Central memory CD4-positive, alpha-beta T cell (primary cell): ENCODE measurements at places on chromosomes 5 and 9.

GRCh38 chr5:87231037-87231808 lies 36.5 kb upstream of the RASA1 start:
- peak; percentile 19 for DNase-seq

DNA sequence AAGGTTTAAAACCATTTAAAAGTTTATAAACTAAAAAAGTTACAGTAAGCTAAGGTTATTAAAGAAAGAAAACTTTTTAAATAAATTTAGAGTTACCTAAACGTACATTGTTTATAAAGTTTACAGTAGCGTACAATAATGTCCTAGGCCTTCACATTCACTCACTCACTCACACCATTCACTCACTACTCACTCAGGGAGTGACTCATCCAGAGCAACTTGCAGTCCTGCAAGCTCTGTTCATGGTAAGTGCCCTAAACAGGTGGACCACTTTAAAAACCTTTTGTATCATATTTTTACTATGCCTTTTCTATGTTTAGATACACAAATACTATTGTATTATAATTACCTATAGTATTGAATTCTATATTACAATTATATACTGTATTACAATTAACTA lies 190.8 kb upstream of the RASA1 start:
- no peak for DNase-seq

DNA sequence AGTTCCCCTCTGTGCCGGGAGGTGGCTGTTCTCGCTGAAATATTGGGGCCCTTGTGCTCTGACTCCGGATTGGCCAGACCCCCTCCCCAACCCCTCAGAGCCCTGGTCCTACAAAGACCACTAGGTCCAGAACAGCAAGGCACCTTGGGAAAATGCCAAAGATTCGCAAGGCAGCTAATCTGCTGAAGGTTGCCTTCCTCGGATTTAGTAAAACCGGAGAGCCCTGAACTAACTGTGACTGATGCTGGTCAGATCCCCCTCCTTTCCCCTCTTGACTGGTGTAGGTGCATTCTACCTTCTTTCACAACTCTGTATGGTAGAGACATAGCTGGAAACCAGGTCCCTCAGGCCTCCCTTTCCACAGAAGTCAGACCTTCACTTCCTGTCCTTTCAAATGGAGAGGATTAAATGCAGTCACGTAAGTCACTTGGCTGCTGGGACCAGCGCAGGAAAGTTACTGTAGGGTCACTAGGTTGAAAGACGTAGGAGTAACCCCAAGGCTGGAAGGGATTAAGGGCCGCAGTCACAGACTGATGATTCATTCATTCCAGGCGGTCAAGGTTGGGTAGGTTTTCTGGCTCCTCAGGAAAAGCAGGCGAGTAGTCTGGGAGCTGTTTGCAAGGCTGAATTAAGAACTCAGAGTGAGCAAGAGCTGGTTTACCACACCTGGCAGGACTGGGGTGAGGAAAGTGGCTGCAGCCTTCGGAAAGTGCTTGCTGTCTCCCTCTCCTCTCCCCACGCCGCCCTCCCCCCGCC lies 5.3 kb downstream of the BARX1 start:
- no peak for DNase-seq

GRCh38 chr5:170628691-170629565 lies 125.1 kb downstream of the KCNIP1 start:
- DNase-seq = no peak

GRCh38 chr5:154371687-154372086 lies 74.1 kb upstream of the SAP30L start:
- no peak for DNase-seq

GRCh38 chr5:143101725-143102386 lies 301.6 kb downstream of the NR3C1 start:
- no peak for DNase-seq

GRCh38 chr9:129910628-129911567 lies 75.6 kb downstream of the USP20 start:
- no peak for DNase-seq

- no peak for DNase-seq
Observed at GRCh38 chr5:126591549-126591948, 3.5 kb downstream of the ALDH7A1 start.

GRCh38 chr5:96117771-96118651 lies 156.4 kb upstream of the ELL2 start:
- no peak for DNase-seq

DNA sequence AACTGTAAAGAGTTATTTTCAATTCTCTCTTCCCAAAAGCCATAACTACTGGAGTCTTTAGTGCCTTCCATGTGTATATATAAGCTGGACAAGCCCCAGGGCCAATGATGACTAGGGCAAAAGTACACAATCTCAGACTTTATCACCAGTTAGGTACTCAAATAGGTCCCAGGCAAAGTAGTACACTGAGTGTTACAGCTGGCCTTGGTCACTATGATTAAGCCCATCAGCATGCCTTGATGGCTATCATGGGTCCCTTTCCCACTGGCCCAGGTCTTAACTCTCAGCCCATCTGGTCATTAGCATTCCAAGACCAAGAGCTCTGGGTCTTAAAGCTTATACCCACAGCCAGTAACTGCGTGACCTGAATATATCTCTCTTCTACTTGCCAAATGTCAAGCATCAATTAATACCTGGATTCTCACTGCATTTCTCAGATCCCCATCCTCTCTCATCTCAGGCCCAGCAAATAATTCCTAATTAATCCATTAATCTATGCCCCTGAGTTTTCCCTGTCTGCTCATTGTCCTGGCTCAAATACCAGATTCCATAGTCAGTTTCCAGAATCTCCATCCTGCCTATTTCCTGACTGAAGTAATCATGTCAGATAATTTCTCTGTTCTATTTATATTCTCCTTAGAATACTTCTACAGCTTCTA lies 62.3 kb downstream of the NR6A1 start:
- no peak for DNase-seq

DNA sequence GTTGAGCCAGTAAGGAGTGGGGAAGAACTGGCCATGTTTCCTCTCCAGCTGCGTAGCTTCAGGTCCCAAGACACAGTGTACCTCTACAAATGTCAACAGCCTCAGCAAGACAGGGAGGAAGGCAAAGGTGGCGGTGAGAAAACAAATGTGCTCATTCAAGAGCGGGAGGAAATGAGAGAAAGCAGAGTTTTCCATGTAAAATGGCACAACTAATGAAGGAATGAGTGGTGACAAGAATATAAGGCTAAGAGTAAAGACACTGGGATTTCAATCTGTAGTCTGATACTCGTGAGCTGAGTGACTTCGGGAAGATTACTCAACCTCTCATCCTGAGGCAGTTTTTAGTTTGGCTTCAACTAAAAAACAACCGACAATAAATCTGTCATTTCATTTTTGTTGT lies 67.6 kb downstream of the DPYSL3 start:
- no peak for DNase-seq

DNA sequence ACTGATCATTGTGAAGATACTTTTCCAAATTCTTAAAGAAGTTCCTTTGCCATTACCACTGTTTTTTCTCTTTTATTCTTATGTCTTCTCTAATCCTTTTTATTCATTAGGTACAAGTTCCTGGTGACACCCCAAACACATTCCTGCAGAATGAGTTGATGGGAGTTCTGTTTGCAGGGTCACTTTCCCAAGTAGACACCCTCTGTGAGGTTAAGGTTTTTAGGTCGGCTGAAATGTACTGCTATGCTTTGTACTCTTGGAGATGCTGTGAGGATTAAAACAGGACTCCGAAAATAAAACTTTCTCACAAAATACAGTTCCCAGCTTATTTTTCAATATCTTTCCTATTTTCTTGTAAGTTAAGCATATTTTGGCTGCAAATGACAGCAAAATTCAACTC lies 143.3 kb upstream of the TLE4 start:
- DNase-seq = no peak

DNA sequence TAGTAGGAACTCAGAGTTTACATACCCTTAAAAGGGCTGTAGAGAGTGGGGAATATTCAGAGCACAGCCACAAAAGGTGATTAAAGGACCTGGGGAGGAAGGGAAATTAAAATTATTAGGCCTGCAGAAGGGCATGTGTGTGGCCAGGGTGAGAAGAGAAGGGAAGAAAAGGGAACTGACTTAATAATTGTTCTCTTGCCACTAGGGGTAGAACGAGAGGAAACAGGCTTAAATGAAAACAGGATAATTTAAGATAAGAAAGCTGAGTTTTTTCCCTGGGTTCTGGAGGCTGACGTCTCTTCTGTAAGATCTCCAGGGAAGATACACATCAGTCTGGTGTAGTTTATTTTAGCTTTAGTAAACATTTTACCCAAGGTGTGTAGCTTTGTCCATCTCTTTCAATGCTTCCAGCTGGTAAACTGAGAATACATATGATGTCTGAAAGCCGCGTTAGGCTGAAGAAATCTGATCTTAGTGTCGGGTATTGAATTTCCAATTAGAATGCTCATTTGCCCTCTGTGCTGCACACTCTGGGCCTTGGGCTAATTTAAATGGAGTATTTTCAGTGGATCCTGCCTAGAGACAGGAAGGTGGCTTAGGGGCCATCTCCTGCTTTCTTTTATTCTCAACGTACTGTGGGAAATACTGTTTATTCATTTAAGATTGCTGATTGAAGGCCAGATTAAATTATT lies 416.8 kb downstream of the TMEM38B start:
- DNase-seq = no peak

GRCh38 chr9:89400403-89401116 lies 82.3 kb downstream of the SECISBP2 start:
- no peak for DNase-seq

DNA sequence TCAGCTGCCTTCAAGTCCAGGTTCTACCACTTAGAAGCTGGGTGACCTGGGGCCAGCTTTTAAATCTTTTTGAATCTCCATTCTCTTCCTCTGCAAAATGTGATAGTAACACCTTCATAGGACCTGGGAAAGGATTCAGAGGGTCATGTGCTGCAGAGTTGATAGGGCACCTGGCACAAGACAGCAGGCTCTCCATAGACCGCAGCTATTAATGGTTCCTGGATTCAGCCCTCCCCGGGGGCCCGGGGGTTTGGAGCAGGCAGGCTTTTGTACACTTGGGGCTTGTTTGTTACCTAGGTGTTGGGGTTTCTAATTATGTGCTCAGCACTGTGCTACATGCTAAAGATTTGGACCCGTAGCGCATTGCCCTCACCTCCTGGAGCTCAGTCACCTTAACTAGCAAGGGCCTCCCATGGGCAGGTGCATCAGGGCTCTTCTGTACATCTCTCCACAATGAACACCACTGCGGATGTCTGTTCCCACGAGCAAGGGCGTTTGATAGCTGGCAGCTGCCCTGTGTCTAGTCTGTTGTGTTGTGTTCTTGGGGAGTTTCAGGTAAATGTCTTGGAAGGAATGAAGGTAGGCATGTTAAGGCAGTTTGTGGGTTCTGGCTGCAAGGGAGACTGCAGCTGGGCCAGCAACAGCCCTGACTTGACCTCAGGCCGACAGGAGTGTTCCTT lies 12.1 kb downstream of the PRRC2B start:
- no peak for DNase-seq

GRCh38 chr9:35470894-35471293 lies 19.0 kb upstream of the RUSC2 start:
- DNase-seq = no peak

GRCh38 chr9:124259158-124259808 lies 1.5 kb downstream of the NEK6 start:
- no peak for DNase-seq

DNA sequence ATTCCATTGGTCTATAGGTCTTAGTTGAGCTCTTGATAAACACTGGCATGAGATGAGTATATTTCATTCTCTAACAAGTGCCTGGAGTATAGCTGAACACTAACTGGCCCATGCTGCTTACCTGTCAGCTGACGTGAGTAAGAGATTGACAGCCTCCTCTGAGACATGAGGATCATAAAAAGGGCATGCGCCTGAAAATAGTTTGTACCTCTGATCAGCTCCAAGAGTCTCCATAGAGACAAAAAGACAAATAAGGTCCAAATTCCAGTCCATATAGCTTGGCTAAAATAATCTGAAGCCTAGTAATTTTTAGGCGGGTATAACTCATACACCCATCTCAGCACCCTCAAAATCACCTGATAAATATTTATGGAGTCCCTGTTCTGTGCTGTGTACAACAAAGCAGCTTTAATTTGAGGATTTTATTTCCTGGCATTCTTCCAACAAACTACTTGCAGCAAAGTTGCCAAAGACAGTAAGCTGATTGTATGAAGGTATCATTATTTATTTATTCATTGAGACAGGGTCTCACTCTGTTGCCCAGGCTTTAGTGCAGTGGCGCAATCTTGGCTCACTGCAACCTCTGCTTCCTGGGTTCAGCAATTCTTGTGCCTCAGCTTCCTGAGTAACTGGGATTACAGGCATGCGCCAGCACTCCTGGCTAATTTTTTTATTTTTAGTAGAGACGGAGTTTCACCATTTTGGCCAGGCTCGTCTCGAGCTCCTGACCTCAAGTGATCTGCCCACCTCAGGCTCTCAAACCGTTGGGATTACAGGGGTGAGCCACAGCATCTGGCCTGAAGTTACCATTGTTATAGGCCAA lies 16.2 kb upstream of the FSD1L start:
- no peak for DNase-seq

DNA sequence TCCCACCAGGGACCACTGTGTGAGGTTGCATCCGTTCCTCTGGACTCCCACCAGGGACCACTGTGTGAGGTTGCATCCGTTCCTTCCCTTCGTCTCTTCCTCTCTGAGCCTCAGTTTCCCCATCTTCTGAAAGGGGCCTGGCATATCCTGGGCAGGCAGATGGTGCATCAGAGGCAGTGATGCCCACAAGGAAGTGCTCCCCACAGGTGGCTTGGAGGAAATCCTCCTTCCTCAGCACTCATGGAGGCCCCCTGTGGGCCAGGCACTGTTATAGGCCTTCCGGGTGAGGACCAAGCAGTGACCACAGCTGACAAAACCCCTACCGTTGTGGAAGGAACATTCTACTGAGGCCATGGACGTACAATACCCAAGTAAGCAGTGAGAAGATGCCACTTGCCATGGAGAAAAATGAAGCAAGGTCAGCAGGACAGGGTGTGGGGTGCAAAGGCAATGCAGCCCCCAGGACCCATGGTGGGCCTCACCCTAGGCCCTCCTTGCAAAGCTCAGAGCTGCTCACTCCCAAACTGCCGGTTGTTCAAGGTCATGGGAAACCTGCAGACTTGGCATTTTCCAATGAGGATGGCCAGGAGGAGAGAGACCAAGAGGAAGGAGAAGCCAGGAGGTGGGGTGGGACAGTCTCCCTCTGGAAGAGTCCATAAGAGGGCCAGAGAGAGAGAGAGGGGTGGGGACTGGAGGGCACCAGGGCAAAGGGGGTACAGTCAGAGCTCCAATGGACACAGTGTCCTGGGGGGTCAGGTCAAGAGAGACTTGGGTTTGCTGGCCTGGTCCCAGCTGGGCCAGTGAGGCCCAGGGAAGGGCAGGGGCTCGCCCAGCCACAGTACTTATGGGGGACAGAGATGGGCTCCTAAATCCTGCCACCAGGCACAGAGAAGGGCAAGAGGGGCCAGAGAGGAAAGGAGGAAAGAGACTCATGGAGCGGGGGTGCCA lies 51.1 kb downstream of the C9orf50 start:
- no peak for DNase-seq
